Putamen (tissue), 1 donor: ENCODE measurements at places on chromosomes 4 and X.

- DNase-seq = no peak
Measured at GRCh38 chr4:149521611-149522425, 293.8 kb downstream of the IQCM start.

- DNase-seq = no peak
Measured at GRCh38 chr4:140469791-140470733, 28.0 kb downstream of the MGAT4D start.

DNA sequence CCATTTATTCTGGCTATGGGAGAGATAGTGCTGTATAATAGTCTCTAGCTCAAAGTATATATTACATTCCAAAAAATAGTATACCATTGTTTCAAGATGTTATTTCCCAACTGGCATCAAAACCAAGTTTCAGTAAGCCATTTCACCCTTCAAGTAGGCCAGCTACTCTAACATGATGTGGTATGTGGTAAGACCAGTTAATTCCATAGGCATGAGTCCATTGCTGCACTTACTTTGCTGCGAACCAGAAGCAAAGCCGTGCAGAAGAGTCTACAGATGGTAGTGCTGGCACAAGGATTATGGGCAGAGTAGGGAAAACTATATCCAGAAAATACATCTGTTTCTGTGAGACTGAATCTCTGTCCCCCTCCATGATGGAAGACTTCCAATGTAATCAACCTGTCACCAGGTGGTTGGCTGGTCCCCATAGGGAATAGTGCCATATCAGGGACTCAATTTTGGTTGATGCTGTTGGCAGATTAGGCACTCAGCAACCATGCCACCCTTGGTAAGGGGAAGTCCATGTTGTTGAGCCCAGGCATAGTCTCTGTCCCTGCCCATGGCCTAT lies 49.8 kb upstream of the HSD17B10 start:
- no peak for DNase-seq

- no peak for DNase-seq
Measured at GRCh38 chr4:188958346-188958745, 819.1 kb downstream of the TRIML1 start.

GRCh38 chrX:54641530-54641929 lies 111.5 kb downstream of the GNL3L start:
- DNase-seq = no peak

DNA sequence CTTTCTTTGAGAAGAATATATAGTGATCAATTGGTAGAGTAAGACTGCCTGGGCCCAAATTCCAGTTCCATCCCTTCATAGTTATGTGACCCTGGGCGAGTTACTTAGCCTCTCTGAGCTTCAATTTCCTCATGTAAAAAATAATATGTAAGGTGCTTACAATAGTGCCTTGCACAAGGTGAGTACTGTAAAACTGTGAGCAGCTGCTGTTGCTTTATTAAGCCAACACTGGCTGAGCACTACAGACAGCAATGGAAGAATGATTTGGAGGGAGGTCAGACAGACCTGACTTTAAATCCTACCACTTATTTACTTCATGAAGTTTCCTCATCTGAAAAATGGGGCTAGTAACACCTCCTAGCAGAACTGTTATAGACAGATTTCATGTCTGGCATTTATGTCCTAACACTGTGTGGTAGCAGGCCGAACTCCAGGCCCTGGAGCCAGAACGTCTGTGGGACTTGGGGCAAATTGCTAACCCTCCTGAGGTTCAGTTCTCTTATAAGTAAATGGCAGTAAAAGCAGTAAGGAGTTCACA lies 53.8 kb downstream of the RNF150 start:
- DNase-seq = no peak

DNA sequence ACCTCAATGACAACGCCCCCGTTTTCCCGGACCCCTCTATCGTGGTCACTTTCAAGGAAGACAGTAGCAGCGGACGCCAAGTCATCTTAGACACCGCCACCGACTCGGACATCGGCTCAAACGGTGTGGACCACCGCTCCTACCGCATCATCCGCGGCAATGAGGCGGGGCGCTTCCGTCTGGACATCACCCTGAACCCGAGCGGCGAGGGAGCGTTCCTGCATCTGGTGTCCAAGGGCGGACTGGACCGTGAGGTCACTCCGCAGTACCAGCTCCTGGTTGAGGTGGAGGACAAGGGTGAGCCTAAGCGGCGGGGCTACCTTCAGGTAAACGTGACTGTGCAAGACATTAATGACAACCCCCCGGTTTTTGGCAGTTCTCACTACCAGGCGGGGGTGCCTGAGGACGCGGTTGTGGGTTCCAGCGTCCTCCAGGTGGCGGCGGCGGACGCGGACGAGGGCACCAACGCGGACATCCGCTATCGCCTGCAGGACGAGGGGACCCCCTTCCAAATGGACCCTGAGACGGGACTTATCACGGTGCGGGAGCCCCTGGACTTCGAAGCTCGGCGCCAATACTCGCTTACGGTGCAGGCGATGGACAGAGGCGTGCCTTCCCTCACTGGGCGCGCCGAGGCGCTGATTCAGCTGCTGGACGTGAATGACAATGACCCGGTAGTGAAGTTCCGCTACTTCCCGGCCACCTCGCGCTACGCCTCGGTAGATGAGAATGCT lies 2.2 kb downstream of the FAT4 start:
- no peak for DNase-seq

DNA sequence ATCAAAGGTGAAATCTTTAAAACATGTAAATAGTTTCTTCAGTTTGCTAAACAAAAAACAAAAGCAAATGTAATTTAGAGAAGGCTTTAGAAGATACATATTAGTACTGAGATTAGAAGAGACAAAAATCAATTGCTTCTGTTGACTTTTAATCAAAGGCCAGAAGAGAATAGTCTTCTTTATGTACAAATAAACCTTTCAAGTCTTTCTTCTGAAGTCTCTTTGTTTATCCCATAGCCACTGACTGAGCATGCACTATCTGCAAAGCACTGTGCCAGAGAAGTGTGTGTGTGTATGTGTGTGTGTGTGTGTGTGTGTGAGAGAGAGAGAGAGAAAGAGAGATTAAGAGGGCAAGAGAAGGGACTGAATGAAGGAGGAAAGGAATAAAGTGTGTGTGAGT lies 198.4 kb downstream of the GLUD2 start:
- DNase-seq = peak; percentile 6

GRCh38 chrX:12901486-12901885 lies 4.9 kb upstream of the TLR8 start:
- DNase-seq = no peak

- no peak for DNase-seq
Measured at GRCh38 chrX:68833448-68833805, 4.6 kb downstream of the EFNB1 start.

- DNase-seq = no peak
Measured at GRCh38 chrX:15236146-15236545, 33.7 kb downstream of the ASB9 start.

DNA sequence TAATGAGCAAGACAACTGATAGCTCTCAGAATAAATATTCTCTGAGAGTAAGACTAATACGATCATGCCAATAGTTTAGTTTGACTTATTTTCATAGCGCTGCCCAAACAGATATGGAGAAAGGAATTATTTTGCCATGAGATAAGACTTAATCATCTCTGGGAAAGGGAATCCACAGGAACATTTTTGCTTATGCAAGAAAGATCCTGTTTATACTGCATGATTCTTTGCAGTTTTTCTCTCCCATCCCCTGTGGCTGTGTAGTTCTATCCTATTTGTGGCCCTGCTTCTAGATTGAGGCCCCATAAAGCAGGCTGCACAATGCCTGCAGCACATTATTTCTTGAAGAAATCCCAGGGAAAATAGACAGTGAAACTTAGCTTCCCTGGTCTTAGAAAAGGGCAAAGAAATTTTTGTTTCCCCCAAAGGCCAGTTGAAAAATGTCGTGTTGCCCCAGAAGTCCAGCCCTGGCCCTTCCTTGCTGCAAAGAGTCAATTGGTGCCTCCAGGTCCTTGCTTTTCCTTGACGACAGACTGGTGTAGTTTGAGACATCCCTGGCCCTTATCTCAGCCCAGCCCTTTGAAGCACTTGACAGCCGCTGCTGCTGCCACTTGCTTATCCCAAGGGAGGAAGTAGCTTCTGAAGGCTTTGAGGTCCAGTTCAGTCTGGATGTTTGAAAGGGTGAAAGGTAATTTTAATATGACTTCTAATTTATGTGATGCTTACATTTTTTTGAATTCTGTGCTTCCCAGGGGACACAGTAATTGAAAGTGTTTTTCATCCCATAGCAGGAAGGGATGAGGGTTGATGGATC lies 45.0 kb upstream of the SH3RF1 start:
- no peak for DNase-seq

GRCh38 chr4:70651864-70652506 lies 14.3 kb downstream of the JCHAIN start:
- DNase-seq = peak; percentile 7

GRCh38 chr4:680551-680927 lies 6.2 kb downstream of the MYL5 start:
- DNase-seq = no peak

GRCh38 chr4:184376126-184376838 lies 98.1 kb downstream of the IRF2 start:
- no peak for DNase-seq

GRCh38 chrX:152817078-152817764 lies 13.3 kb downstream of the CETN2 start:
- DNase-seq = no peak

DNA sequence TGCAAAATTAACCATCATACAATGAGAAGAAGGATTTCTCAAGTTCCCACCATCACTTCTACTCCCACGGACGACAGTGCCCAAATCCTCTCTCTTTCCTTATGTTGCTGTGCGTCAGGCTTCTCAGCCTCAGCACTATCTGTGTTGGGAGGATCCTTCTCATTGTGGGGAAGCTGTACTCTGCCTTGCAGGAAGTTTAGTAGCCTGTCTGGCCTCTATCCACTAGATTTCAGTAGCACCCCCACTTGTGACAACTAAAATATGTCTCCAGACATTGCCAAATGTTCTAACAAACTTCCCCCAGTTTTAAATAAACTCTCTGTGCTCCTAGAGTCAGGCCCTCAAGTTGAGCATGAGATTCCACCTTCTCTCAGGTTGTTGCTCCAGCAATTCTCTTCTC lies 545.9 kb upstream of the ZFP42 start:
- no peak for DNase-seq

DNA sequence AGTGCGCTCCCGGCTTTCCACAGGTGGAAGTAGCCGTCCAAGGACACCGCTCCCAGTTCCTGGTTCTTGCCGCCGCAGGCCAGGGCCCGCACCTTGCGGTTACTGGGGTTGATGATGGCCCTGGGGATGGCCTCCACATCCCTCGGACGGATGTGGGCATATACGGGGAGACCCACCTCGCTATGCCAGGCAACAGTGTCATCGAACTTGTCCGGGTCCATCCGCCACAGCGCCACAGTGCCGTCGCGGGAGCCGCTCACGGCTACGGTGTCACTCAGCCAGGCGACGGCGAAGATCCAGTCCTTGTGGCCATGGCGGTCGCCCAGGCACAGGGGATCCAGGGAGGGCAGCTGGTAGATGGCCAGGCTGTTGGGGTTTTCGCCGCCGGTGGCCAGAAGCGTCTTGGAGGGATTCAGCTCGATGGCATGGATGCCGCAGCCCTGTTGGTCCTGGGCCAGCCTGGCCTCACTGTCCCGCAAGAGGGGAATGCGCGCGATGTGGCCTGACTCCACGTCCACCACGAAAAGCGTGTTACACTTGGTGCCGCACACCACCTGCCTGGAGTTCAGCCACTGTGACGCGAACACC lies 795 bp downstream of the DCAF12L1 start:
- no peak for DNase-seq

DNA sequence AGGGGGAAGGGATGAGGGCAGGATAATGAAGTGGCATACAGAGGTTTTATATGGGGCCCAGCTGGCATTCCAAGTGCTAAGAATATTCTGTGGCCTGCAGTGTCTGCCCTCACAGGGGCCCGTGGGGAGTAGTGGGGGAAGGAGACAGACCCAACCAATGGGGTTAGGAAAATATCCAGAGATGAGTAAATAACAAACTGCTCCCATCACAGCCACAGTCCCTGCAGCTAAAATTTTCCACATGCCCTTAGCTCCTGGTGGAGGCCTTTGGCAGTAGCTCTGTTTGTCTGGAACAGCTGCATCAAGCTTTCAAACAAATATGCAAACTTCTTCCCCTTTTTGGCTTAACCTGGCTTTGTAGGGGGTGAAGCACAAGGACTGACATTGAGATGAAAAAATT lies 3.1 kb downstream of the SRPX2 start:
- DNase-seq = no peak

- DNase-seq = no peak
Measured at GRCh38 chrX:85326234-85327059, 53.0 kb downstream of the POF1B start.

DNA sequence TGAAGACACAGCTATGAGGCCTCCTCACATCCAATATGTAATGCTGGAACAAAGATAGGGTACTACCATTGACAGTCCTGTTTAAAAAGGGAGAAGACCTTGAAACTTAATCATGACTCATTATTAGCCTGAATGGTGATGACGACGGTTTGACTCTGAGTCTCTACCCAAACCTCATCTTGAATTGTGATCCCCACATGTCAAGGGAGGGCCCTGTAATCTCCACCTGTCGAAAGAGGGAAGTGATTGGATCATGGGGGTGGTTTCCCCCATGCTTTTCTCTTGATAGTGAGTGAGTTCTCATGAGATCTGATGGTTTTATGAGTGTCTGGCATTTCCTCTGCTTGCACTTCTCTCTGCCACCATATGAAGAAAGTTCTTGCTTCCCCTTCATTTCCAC lies 395.3 kb upstream of the CPEB2 start:
- no peak for DNase-seq

DNA sequence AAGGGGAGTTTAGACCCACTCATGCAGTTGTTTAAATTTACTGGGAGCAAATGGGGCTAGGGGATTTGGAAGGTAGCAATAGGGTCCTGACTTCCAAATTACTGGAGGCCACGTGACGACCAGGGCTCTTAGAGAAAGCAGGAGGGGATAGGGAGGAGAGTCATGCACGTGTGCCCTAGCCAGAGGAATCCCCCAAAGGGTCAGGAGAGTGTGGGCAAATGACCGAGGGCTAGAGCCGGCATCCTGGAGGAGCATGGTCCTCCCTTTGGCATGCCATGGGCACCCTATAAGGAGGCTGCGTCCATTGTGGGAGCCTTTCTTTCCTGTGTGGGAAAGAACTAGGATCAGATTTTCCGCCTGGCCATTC lies 25.5 kb upstream of the GPC4 start:
- DNase-seq = no peak

DNA sequence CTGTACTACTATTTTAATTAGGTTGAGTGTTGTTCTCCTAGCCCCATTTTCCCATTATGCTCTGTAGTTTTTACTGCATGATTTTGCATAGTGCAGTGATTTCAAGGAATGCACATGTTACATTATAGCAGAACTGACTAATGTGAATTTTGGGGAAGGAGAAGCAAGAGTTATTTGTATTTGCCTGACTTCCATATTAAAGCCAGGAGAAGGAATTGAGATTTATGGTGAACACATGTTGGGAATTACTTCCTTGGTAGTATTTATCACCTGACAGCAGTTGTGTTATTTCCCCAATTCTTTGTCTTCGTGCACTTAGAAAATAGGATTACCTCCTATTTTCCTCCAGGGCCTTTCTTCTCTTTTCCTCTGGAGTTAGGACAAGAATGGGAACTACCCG lies 3.2 kb downstream of the TMEM144 start:
- DNase-seq = no peak

DNA sequence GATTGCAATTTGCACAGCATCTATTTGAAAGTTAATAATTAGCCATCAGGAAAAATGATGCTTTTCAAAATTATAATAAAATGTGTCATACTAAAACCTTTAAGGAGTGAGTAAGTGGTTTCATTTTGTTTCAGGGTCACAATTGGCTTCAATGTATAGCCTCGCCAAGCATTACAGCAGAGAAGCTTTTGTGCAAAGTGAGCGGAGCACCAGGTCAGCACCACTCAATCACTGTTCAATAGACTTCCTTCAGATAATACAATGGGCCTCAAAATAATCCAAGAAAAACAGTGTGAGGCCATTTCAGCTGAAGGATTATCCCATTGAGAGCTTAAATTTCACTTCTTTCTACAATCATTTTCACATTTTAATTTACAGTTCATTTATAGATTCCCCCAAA lies 409.2 kb upstream of the SLIT2 start:
- no peak for DNase-seq
